ENCODE measurements at places on chromosomes 7 and 10.

GRCh38 chr7:21107101-21107500 lies 320.4 kb upstream of the SP8 start:
- DNase-seq: no peak

GRCh38 chr7:21364801-21365271 lies 63.0 kb upstream of the SP4 start:
- DNase-seq: no peak

- no peak for DNase-seq
Measured at GRCh38 chr7:15175152-15175551, 272.6 kb upstream of the DGKB start.

- no peak for DNase-seq
Measured at GRCh38 chr7:20797042-20797461, 10.4 kb upstream of the SP8 start.

GRCh38 chr10:7403620-7404019 lies 7.2 kb downstream of the SFMBT2 start:
- no peak for DNase-seq

GRCh38 chr10:38605153-38605661 lies 511.1 kb downstream of the ZNF37A start:
- no peak for DNase-seq

DNA sequence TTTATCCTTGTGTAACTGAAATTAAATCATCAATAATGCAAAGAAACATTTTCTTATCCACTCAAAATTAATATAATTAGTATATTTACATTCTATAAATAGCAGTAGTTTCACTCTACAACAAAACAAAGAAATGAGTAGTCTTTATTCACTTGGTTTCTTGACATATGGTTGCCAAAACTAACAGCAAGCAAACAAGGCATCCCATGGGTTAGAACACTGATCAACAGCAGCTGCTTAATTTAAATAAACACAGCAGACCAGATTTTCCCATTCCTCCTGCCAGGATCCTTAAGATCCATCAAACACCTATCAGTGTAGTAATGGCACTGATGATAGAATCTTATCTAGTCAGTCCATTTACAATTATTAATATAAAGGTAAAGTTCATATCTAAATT lies 22.1 kb downstream of the NCAPG2 start:
- DNase-seq: no peak

GRCh38 chr10:79146611-79147130 lies 77.9 kb downstream of the ZMIZ1 start:
- no peak for DNase-seq

DNA sequence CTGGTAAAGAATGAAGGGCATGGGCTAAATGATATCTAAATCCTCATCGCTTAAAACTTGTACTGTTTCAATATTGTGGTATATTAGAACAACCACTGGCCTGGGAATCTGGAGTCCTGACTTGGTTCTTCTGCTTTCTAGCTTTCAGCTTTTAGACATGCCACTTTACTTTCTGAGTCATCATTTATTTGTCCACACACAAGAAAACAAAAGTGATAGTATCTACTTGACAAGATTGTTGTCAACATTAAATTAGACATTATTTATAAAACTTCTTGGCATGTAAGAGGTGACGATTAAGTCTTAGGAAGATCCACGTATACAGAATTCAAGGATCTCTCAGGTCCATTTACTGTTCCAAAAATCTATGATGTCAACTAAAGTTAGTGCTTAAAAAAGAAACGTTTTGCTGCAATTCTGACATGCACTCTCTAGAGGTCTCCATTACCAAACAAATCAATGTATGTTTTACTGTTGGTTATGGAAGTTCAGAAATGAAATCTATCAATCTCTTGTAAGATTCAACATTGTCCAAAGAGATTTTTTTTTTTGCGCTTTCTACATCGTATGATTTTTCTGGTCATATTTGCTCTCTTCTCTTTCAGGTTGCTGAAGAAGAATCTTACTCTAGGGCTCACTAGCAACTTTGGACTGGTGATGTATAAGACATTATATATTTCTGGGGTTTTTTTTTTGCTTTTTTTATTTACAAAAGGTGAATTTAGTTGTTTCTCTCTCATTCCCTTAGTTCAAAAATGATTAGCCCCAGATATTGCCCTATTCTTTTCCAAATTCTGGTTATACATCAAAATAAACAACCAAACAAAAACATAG lies 53.6 kb upstream of the DYNC1I1 start:
- DNase-seq: no peak

DNA sequence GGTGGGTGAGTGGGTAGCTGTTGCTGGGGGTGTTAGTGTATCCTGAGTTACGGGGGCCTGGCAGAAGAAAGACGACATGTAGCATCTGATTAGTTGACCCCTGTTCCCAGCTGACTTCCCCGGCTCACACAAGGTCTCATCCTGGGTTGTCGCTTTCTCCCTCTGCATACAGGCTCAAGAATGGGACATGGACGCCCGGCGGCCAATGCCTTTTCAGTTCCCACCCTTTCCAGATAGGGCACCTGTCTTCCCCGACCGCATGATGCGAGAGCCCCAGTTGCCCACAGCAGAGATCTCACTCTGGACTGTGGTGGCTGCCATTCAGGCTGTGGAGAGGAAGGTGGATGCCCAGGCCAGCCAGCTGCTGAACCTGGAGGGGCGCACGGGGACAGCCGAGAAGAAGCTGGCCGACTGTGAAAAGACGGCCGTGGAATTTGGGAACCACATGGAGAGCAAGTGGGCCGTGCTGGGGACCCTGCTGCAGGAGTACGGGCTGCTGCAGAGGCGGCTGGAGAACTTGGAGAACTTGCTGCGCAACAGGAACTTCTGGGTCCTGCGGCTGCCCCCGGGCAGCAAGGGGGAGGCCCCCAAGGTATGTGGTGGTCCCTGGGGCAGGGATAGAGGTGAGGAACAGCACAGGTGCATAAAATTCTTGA lies 2.9 kb downstream of the ZNF282 start:
- no peak for DNase-seq

GRCh38 chr10:48197236-48197899 lies 77.1 kb downstream of the FRMPD2 start:
- DNase-seq: no peak

- DNase-seq: no peak
Measured at GRCh38 chr7:106523482-106523881, 137.5 kb downstream of the CCDC71L start.

DNA sequence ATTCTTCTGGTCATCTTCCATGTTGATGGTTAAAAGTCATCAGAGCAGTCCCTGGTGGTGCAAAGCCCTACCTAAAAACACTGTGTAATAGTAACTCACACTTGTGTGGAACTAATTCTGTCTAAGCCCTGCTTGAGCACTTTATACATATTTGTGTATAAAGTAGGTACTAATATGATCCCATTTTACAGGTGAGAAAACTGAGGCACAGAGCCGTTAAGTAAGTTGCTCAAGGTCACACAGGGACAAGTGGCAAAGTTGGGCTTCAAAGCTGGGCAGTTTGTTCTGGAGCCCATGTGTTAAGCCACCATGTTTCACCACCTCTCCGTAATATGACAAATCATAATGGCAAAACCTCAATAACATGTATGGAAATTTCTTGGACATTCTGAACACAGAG lies 48.1 kb downstream of the BPGM start:
- no peak for DNase-seq

DNA sequence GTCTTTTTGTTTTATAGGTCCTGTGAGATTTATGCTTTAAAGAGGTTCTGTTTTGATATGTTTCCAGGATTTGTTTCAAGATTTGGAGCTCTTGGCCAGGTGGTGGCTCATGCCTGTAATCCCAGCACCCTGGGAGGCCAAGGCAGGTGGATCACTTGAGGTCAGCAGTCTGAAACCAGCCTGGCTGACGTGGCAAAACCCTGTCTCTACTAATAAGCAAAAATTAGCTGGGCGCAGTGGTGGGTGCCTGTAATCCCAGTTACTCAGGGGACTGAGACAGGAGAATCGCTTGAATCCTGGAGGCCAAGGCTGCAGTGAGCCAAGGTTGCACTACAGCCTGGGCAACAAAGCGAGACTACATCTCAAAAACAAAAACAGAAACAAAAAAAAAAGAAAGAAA lies 8.3 kb upstream of the HYAL4 start:
- no peak for DNase-seq

GRCh38 chr7:138595454-138595853 lies 105.7 kb downstream of the SVOPL start:
- DNase-seq: no peak

GRCh38 chr7:114922652-114923402 lies 933 bp downstream of the MDFIC start:
- peak; percentile 69 for DNase-seq

- DNase-seq: no peak
Measured at GRCh38 chr10:125129076-125129458, 31.3 kb downstream of the CTBP2 start.

- no peak for DNase-seq
Measured at GRCh38 chr7:85262891-85263290, 76.0 kb upstream of the SEMA3D start.

- peak; percentile 78 for DNase-seq
Measured at GRCh38 chr10:62735464-62736167, 68.9 kb upstream of the ADO start.

GRCh38 chr7:141074162-141074991 lies 513 bp downstream of the TMEM178B start:
- DNase-seq: no peak

- no peak for DNase-seq
Measured at GRCh38 chr10:71127773-71128172, 84.6 kb upstream of the UNC5B start.

GRCh38 chr10:77109351-77109994 lies 528.1 kb downstream of the KCNMA1 start:
- DNase-seq: no peak

- peak; percentile 18 for DNase-seq
Measured at GRCh38 chr7:97835296-97836138, 36.7 kb downstream of the ASNS start.

DNA sequence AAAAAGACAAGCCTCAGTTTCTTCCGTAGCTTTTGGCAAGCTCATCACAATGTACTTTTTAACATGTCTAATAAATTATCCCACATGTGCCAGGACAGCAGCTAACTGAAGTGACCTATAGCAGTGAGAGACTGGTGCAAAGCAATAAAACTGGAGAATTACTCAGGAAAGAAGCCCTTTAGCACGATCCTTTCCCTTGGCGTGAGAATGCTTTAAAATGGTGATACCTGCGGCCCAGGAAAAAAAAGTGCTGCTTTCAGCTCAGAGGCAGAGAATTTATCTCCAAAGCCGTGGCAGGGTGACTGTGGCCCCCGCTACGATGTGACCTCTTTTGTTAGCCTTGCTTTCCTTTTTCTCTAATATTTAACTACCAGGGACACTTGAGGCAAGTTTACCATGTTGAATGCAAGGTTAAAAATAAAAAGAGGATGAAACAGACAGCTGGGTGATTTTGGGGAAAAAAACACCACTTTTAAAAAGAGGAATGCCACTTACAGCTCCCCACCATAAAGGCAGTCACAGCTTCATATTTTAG lies 184.0 kb downstream of the FANK1 start:
- peak; percentile 51 for DNase-seq

- DNase-seq: no peak
Measured at GRCh38 chr7:11261470-11261869, 287.8 kb downstream of the PHF14 start.

DNA sequence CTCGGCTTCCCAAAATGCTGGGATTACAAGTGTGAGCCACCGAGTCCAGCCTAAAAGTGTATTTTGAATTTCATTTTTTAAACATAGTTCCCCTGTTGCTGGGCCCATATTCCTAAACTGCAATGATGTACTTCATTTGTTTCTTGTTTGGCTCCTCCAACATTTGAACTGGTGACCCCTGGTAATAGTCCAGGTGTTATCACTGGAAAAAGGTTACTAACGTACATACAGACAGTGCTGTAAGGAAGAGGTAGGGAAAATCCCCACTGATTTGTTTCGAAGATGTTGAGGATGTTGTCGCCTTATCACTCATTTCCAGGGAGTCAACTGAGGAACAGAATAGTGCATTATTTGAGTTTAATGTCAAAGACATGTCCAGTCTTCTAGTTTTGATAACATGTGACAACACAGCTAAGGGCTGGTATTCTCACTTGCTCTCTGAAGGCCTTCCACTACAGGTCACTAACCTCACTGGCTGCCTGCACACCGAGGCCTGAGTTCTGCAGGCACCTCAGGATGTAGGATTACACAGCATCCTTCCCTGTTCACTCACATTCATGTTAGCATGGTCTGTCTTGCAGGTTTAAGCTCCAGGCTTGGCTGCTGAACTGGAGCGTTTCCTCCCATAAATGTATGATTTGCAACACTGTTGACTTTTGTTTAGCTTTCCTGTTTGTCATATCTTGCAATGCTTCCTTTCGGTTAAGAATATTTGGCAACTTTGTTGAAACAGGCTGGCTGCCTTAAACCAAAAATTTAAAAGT lies 362.8 kb downstream of the INHBA start:
- DNase-seq: no peak

DNA sequence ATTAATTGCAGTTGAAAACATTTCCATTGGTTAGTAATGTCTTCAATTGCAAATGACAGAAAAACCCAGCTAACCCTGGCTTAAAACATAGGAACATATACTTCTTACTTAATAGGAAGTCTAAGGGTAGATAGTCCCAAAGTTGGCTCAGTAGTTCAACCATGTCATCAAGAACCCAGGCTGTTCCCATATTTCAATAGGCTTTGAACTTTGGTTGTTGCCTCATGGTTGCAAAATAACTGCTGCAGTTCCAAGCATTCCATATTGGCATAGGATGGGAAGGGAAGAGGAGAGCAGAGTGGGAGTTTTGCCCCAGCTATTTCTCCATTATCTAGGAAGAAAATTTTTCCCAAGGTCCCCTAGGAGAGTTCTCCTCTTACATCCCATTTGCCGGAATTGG lies 81.4 kb upstream of the EEPD1 start:
- no peak for DNase-seq

Measured in astrocyte (in vitro differentiated cells and primary cell).